Stimulated activated CD8-positive, alpha-beta memory T cell treated with anti-CD3 and anti-CD28 coated beads, Interleukin-2, amount 100 ng/mL, for 1 hour (primary cell): ENCODE measurements at places on chromosomes 16 and 17.
A peak's percentile ranks its signal among the peaks of the same experiment; 100 is the strongest.

DNA sequence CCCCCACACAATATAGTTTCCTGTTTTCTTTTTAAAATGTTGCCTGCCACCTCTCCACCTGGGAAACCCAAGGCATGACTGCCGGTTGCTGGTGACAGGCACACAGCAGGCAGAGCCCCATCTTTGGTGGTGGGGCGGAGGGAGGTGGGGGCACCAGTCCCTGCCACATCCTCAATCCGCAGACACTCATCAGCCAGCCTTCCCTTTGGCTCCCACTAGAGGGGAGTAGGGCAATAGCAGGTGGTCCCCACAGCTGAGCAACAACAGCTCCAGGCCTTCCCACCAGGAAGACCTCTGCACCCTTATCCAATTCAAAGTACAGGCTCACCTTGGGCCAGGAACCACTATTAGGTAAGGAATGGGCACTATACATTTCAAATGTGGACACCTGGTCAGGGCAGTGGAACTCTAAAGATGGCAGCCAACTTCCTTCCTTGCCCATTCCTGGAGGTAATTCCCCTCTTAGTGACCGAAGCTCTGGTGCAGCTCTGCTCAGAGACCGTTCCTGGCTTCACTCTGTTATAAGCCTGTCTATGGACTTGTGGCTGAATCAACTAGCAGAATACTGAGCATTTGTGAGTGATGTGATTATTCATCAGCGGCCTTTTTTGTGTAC, 13.9 kb downstream of the RECQL5 start:
- no peak for DNase-seq

- DNase-seq: peak; percentile 53
Measured at GRCh38 chr17:63600569-63601438, at the start of gene TACO1. TACO1 (plus strand) TSS chr17:63600895; CDS start chr17:63601084, 189 bp downstream.

DNA sequence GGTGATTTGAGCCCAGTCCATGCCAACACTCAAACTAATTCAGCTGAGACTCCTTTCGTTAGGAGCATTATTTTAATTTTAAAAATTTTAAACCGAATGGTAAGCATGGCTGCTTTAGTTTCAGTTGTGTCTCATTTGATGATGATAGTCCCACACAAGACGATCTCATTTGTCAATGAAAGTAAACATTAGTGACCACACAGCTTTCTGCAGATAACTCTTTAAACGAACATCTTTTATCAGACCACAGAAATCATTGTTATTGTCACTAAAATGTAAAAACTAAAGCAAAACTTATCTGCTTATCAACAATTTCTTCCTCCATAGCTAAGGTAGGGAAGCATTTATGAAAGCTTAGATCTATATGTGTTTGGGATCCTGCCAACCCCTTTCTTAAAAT, 382.2 kb downstream of the ZFHX3 start:
- no peak for DNase-seq

DNA sequence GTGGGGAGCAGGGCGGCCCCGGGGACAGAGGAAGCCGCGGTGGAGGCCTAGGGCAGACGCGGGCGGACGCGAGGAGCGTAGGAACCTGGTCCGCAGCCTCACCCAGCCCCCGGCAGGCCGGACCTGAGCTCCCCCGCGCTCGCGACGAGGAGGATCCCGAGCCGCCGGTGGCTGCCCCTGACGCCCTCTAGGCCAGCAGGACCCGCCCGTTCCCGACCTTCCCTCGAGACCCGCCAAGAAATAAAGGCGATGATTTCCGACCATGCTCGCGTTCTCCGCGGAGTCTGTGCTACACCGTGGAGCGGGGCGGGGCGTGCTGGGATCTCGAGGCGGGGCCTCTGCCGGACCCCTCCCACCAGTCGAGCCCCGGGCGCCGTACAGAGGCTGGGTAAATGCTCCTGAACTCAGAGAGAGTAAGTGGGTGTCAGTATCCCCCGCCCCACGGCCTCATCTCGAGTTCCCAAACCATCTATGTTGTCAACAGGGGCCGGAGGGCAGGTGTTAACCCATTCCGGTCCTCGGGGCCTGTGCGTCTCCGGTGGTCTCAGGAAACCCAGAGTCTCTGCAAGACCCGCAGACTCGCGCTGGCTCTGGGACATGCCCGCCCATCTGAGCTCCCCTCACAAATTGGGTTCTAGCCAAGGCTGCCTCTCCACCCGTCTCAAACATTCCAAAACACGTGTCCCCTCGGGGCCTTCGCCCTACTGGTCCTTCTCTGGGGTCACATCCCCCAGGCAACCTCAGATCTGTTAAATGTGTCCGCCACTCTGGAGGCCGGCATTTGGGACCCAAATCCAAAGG, 13.7 kb downstream of the SYCE1L start:
- DNase-seq: peak; percentile 62

DNA sequence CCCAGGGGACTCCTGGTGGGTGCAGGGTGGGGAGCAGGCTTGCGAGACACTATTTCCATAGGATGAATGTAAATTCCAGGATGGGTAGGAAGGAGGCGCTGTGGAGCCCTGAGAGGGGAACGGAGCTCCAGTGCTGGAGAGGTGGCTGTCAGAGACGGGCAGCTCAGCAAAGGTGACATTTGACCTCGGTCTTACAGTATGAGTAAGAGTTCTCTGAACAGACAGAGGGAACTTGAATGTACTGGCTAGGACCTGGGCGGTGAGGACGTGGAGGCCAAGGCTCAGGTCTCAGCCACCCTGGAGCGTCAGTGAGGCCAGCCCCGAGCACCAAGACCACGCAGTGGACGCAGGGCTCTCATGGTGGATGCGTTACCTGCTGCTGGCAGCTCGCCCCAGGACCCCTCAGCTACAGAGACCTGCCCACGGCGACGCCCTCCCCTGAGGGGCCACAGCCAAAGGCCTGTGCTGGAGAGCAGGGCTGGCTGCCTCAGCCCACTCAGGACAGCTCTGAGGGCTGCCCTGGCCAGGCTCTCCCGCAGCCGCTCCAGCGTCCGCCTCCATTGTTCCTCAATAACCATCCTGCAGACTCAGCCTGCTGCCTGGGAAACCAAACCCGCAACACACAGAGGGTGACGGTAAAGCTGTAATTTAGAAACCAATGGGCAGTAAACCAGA, 65.9 kb upstream of the TNRC6C start:
- DNase-seq: no peak

- DNase-seq: no peak
Measured at GRCh38 chr16:24896439-24896838, 50.7 kb downstream of the SLC5A11 start.

DNA sequence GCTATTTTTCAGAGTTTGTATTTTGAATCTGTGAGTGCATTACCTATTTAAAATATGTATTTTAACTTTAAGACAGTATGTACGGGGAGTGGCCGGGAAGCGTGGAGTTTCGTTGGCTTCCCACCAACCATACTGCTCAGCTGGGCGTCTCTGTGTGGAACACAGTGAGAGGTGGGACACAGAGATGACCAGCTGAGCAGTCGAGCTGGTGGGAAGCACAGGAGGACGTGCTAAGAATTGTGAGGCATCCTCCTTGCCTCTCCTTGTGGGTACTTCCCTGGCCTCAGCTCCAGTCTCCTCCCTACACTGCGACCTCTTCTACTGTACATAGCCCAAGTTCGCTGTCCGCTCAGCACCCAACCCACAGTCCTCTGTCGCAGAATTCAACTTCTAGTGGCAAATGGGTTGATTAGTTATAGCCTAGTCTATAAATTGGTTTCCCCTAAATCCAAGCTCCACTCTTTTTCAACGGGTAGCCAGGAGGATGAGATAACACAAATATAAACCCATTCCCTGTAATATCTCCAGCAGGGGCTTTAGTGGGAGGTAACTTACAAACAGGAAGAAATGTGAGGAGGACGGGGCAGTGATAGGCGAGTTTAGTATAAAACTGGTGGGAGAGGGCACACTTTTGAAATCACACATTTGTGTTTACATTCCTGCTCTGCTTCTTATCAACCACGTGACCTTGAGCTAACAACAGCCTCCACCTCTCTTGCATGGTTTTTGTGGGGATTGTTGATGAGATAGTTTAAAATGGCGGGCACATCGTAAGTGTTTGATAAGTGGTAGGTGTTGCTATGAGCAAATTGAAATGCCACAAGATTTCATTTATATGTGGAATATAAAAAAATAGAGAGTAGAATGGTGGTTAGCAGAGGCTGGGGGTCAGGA, 211.9 kb upstream of the HS3ST3A1 start:
- no peak for DNase-seq

DNA sequence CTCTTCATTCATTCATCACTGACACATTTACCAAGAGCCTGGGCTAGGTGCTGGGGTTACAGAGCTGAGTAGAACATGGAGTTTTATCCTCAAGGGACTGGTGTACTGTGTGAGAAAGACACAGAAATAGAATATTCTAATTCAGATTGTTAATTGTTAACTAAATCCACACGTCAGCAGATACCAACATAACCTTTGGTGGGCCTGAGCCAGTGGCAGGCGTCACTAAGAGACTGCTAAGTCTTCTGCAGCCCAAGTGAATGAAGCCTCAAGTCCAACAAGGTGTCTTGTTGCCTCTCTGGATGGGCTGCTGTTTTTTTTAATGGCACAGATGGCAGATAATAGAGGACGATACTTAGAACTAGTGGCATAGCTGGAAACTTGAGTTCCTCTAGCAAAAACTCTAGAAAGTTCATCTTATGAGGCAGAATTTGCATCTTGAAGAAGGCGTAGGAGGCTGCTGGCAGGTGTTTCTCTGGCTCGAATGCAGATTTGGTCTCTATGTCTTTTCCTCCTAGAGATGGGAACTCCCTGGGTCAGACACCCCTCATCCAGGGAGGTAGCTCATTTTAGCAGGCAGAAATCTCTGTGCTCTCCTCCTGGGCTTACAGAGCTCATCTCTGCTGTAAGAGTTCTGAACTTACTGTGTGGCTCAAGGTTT, 179.5 kb downstream of the NTN1 start:
- no peak for DNase-seq

GRCh38 chr16:14371778-14372431, 258.2 kb downstream of the PARN start:
- DNase-seq: no peak

GRCh38 chr16:392450-393030, 4.5 kb upstream of the NME4 start:
- no peak for DNase-seq

- no peak for DNase-seq
Measured at GRCh38 chr17:42049834-42050392, 488 bp downstream of the C17orf113 start.

DNA sequence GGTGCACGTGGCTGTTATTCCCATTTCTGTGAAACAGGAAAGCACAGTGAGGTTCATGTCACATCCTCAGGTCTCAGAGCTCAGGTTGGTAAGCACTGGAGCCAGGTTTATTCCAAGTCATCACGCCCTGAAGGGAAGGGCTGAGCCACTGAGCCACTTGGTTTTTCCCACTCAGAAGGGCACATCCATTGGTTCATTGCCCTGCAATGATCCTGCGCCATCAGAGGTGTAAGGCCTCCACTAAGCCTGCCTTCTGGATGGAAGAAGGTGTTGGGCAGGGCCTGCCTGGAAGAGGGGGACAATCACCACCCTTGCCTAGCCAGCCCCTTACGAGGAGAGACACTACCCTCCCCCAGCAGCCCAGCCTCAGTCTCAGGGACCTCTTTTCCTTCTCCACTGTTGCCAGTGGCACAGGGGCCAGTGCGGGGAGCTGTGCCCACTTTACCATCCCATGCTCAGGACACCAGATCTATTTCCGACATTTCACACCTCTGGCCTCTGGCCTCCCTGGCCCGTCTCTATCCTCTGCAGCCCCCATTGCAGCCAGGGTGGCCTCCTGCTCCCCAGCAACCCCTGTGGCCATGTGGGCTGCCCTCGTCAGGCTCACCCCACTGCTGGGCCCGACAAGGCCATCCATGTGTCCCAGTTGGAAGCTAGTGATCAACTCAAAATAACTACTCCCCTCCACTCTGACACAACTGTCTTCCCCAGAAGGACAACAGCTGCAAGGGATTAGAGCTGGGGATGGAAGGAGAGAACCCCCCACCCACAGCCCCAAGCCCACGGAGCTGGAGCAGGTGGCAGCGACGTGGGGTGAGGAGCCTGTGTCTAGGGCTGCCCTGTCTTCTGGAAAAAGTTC, 29.9 kb downstream of the CFAP20 start:
- DNase-seq: no peak

GRCh38 chr17:3911271-3912053, 4.8 kb downstream of the P2RX1 start:
- no peak for DNase-seq

DNA sequence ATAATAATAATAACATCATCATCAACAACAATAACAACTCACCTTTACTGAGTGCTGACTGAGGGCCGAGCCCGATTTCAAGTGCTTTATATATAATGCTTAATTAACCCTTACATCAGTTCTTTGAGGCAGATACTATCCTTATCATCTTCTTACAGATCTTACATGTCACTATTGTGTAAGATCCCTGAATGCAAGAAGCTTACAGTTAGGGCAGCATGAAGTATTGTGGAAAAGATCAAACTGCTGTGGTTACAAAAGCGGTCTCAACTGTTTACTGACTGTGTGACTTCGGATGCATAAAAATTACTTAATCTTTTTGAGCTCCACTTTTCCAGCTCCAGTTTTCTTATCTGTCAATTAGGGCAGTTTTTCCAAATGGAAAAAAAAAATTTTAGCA, 3.3 kb downstream of the VAT1 start:
- DNase-seq: no peak

- no peak for DNase-seq
Measured at GRCh38 chr16:54265575-54266107, 20.9 kb downstream of the IRX3 start.

- no peak for DNase-seq
Measured at GRCh38 chr17:63552211-63552610, 1.9 kb downstream of the DCAF7 start.

DNA sequence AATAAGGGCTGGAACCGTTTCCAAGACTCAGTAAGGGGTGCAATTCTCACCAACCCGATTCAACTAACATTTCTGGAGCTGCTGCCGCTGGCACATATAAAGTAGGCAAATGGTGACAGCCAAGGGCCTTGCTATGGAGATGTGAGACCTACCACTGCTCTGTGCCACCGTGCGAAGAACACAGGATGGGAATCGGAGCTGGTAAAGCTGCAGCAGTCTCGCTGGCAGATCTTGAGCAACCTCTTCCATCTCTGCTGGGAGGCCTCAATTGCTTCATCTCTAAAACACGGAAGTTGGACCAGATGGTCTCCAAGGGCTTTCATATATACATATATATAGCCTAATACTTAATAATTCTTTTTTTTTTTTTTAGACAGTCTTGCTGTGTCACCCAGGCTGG, 128.9 kb upstream of the RCVRN start:
- DNase-seq: no peak

DNA sequence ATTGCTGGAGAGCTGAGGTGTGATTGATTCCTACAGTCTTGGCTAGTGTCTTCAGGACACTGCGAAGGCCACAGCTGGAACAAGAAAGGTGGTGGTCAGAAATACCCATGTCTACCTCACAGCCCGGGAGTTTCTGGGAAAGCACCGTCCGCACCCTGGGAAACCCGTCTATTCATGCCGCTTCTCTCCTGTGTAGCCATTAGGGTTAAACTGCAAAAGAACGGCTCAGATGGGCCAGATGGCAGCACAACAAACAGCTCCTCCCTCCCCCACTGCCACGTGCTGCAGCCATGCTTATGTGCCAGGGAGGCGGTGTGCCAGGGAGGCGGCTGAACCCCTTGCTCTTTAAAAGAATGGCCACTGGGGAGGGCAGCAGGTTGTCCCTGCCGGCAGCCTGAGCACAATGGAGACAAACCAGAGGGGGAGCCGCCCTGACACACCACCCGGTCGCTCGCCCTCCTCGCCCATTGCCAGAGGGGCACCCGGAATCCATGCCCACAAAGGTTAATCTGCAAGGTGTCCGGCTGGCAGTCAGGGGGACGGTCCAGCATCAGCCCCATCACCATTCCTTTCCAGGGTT, 65.2 kb downstream of the CYTH1 start:
- no peak for DNase-seq
